A549 treated with CpdA at 1 μM for 4 hours (cell line): ENCODE measurements at places on chromosomes 4 and X. TPM values are rescaled to one million over a fixed set of nuclear protein-coding genes. Genes with fewer than 3 reads are reported as not detected.

The MAP3K15 gene
- 1.8 to 2.2 TPM (median 2.1 TPM) in 5 replicates for total RNA-seq

The P2RY4 gene
- 0.03 TPM in 1 of 5 replicates, not detected in the others for total RNA-seq

The AFP gene
- total RNA-seq, result 1.7 to 8.9 TPM (median 2.2 TPM) in 5 replicates

The TRIM61 gene
- not detected in 5 replicates for total RNA-seq

The LONRF3 gene
- total RNA-seq, result 2.4 to 3.8 TPM (median 3.4 TPM) in 5 replicates

The XG gene
- total RNA-seq, result not detected in 5 replicates

The TCEAL9 gene
- 80.6 to 158 TPM (median 90.0 TPM) in 5 replicates for total RNA-seq

The CFI gene
- 0.26 to 0.69 TPM (median 0.42 TPM) in 5 replicates for total RNA-seq

The MAOB gene
- total RNA-seq, result 0.07 to 0.27 TPM (median 0.15 TPM) in 5 replicates

The NAA11 gene
- not detected in 5 replicates for total RNA-seq

The CRMP1 gene
- 1.8 to 2.6 TPM (median 2.1 TPM) in 5 replicates for total RNA-seq

The ASB12 gene
- 0.03 TPM in 1 of 5 replicates, not detected in the others for total RNA-seq

The GAGE12J gene
- not detected in 5 replicates for total RNA-seq

The WAS gene
- 0.12 to 0.33 TPM (median 0.28 TPM) in 4 of 5 replicates, not detected in the other for total RNA-seq

The DUX4 gene
- total RNA-seq, result not detected in 5 replicates

The CXorf49 gene
- not detected in 5 replicates for total RNA-seq

The ARSD gene
- total RNA-seq, result 10.5 to 13.1 TPM (median 11.7 TPM) in 5 replicates

The ATP10D gene
- 2.7 to 4.8 TPM (median 3.3 TPM) in 5 replicates for total RNA-seq

The RAB41 gene
- not detected in 5 replicates for total RNA-seq

The SPANXN3 gene
- total RNA-seq, result not detected in 5 replicates

The ASB9 gene
- 20.0 to 27.1 TPM (median 21.0 TPM) in 5 replicates for total RNA-seq

The EDNRA gene
- 0.30 to 0.55 TPM (median 0.35 TPM) in 5 replicates for total RNA-seq

The TBX22 gene
- total RNA-seq, result not detected in 5 replicates

The RHOXF2 gene
- total RNA-seq, result not detected in 5 replicates

The PLRG1 gene
- 56.7 to 62.1 TPM (median 59.6 TPM) in 5 replicates for total RNA-seq

The CLGN gene
- total RNA-seq, result 5.0 to 7.0 TPM (median 5.2 TPM) in 5 replicates

The GAGE2A gene
- not detected in 5 replicates for total RNA-seq

The VSIG1 gene
- 0.21 to 0.47 TPM (median 0.36 TPM) in 5 replicates for total RNA-seq

The SLC34A2 gene
- 0.01 to 0.03 TPM in 2 of 5 replicates, not detected in the others for total RNA-seq

The TRPC3 gene
- 0.03 to 0.08 TPM (median 0.05 TPM) in 3 of 5 replicates, not detected in the others for total RNA-seq

The TEX13C gene
- 0.02 TPM in 1 of 5 replicates, not detected in the others for total RNA-seq

The VMA21 gene
- total RNA-seq, result 21.7 to 26.1 TPM (median 25.1 TPM) in 5 replicates

The ARL9 gene
- 0.05 TPM in 1 of 5 replicates, not detected in the others for total RNA-seq

The NWD2 gene
- total RNA-seq, result not detected in 5 replicates

The ADH1C gene
- total RNA-seq, result not detected in 5 replicates

The SOD3 gene
- not detected in 5 replicates for total RNA-seq

The CCDC158 gene
- not detected in 5 replicates for total RNA-seq

The RNF113A gene
- 28.5 to 33.0 TPM (median 29.6 TPM) in 5 replicates for total RNA-seq
